ENCODE measurements at places on chromosomes 16 and 17.

- no peak for DNase-seq
These were observed 11.6 kb upstream of the GOSR2 start for GRCh38 chr17:46911311-46911710.

DNA sequence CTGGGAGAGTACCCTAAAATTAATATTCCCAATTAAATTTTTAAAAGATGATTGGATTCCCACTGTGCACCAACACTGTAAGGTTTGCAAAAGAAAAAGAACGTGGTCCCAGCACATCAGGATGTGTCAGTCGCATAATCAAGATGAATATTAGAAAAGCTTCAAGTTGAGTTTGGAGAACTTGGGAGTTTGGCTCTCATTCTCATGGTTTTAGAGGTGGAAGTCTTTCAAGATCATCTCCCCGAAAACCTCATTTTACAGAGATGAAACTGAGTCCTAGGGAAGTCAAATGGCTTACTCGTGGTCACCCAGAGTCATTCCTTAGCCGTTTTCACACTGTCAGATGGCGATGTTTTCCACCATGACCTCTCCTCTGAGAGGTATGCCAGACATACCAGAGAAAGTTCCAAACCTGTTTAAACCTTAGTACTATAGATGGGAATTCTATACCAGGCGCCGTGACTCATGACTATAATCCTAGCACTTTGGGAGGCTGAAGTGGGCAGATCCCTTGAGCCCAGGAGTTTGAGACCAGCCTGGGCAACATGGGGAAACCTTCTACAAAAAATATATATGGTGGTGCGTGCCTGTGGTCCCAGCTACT lies 1.2 kb downstream of the SEC14L1 start:
- no peak for DNase-seq

- DNase-seq: no peak
These were observed 2.7 kb downstream of the SHCBP1 start for GRCh38 chr16:46618516-46618915.

DNA sequence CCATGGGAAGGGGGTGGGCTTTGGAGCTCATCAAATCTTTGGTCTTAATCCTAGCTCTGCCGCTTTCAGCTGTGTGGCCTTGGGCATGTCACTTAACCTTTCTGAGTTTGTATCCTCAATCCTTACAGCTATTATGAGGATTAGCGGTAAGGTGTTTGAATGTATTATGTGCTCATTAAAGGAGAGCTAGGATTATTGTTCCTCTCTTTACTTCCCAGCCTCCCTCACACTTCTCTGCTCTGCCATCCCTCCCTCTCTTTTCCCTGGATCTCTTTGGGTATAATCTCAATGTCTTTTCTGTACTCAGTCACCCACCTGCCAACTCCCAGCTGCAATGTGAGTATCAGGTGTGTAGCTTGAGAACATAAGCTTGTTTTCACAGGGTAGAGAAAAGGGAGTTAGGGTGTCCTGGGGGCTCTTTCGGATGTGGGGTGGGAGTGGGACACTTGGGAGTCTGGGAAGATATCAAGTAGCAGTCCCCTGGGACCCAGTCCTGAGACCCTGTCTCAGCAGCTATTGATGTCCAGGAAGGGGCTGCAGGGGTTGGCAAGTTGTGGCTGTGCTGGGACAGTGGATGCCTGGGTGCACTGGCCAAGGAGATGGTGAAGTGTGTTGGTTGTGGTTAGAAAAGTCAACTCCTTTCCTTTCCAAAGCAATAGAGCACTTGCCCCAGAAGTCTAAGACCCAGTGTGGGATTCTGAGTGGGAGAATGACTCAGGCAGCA lies 1.8 kb downstream of the EFNB3 start:
- no peak for DNase-seq

- DNase-seq: peak; percentile 75
These were observed 34.0 kb upstream of the PRKCA start for GRCh38 chr17:66268247-66268927.

DNA sequence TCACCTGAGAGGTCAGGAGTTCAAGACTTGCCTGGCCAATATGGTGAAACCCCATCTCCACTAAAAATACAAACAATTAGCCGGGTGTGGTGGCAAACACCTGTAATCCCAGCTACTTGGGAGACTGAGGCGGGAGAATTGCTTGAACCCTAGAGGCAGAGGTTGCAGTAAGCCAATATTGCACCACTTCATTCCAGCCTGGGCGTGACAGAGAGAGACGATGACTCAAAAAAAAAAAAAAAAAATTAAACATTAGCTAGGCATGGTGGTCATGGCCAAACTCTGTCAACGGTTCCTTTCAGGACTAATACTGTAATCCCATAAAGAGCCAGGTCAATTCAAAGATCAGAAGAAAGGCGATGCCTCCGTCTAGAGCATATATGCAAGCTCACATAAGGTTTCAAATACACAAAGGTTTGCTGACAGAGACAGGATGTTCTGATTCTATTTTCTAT lies 2.4 kb downstream of the RNF157 start:
- DNase-seq: no peak

- DNase-seq: no peak
These were observed 24.4 kb downstream of the GLP2R start for GRCh38 chr17:9850151-9850550.

DNA sequence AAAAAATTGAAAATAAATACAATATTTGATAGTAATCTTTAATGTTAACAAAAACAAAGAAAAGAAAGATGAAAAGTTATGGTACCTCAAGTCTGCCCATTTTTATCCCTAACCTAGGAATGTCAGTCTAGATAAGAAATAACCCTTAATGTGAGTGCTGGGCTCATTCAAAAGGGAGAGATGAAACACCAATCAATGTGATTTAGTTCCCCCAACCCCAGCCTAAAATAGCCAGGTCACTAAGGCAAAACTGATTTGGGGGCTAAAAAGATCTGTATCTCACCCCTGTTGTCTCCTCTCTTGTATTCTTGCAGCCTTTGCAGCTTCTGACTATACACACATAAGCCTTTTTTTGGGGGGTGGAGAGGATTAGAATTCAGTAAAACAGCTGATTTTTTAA lies 3.2 kb upstream of the IGF2BP1 start:
- DNase-seq: no peak

GRCh38 chr17:17349724-17350106 lies 46.5 kb downstream of the NT5M start:
- no peak for DNase-seq

- no peak for DNase-seq
These were observed 144.5 kb downstream of the RPTOR start for GRCh38 chr17:80689129-80689619.

DNA sequence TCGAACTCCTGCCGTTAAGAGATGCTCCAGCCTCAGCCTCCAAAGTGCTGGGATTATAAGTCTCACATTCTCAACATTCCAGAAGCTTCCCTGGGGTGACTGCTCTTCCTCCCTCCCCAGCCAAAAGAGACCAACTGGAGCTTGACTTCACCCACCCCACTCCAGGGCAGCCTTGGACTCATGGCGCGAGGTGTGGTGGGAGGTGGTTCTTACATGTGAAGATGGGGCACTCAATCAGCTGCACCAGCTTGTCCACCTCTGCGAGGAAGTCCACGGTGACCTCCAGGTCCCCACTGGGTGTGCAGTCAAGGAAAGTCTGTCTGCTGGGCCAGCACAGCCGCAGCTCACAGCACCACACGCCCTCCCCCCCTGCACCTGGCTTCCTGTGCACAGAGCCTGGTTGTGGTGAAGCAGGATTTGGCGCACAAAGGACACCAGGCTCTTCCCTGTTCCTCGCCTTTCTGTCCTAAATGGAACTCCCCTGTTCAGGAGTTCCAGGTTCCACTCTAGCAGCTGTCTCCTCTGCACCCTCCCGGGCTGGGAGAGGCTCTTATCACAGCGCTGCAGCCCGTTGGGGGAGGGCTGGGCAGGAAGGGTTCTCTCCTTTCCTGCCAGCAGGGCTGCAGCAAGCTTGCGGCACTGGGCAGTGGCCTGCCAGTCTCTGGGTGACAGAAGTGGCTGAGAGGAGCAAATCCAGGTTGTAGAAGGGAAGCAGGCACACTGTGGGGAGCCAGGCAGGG lies 9.6 kb upstream of the MTSS2 start:
- no peak for DNase-seq

DNA sequence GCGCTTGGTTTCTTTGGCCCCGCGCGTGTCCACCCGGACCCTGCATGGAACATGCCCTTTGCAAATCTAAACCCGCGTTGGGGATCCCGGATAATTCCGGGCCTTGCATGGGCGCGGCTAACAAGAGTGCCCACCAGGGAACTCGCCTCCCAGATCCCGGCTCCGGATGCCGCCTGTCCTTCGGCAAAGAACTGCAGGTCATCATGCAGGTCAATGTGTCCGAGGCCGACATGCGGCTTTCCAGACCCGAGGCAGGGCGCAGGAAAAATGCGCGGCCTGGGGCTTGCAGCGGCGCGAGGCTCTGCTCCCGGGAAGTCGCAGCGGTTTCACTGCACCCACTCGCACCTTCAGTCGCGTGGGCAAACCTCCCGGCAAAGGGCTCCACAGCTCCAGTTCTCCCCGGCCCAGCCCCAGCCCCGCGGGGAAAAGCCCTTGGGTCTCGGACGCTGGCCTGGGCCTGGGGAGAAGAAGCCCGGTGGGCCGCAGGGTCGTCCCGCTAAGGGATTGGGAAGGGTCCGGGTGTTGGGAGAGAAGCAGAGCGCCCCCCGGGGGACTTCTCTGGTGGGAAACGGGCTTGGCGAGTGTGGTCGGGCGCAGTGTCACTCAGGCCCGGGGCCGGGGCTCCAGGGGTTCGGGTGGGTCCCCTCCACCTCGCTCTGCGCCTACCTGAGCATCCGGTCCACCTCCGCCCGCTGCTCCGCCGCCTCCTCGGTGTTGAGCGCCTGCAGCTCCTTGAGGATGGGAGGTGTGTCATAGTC lies 805 bp downstream of the HNF1B start:
- no peak for DNase-seq

GRCh38 chr16:88938119-88938776 lies 38.8 kb downstream of the CBFA2T3 start:
- no peak for DNase-seq

DNA sequence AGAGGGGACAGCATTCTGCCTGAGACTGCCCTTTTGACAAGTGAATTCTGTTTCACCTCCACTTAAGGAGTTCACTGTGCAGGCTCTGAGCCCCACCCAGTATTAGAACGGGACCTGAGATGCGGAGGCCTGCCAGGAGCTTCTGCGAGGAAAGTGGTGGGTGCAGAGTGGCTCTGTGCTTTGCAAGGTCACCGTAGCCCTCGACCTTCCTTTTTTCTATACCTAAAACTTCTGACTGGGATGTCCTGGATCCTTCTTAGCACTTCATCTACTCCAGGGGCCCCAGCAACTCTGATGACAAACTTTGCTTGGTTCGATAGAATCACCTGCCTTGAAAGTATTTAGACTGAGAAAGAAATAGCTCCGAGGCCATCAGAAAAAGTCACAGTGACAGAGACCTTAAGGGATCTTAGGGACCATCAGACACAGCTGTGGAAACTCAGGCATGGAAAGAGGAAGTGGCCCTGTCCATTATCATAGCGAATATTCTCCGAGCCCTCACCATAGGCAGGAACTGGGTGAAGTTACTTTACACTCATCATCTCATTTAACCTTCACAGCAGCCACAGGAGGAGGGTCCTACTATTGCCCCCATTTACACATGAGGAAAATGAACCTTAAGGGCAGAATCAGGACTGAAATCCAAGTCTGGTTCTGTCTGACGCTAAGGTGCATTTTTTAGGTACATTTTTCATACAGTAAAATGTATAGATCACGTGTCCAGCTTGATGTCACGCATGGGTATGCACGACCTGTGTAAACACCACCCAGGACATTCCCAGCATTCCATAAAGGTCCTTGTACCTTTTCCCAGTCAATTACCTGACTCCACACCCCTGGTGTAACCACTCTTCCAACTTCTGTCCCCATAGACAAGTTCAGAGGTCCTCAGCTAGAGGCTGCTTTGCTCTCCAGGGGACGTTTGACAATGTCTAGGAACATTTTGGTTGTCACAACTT lies 676 bp upstream of the KRT13 start:
- no peak for DNase-seq

DNA sequence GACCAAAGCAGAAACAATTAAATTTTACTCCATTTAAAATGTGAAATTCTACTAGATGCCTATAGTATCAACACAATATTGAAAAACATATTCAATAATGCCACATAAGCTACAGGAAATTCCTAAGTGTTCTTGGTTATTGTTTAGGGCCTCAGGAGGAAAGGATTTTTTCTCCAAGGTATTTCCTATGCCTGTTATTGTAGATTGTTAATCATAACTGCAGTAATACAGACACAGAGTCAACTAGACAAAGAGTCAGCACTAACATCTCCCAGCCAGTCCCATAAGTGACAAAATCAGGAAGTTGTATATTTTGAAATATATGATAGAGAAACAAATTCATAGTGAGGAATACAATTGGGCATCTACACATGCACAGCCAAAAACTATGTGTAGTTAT lies 782.7 kb upstream of the KIF2B start:
- no peak for DNase-seq

DNA sequence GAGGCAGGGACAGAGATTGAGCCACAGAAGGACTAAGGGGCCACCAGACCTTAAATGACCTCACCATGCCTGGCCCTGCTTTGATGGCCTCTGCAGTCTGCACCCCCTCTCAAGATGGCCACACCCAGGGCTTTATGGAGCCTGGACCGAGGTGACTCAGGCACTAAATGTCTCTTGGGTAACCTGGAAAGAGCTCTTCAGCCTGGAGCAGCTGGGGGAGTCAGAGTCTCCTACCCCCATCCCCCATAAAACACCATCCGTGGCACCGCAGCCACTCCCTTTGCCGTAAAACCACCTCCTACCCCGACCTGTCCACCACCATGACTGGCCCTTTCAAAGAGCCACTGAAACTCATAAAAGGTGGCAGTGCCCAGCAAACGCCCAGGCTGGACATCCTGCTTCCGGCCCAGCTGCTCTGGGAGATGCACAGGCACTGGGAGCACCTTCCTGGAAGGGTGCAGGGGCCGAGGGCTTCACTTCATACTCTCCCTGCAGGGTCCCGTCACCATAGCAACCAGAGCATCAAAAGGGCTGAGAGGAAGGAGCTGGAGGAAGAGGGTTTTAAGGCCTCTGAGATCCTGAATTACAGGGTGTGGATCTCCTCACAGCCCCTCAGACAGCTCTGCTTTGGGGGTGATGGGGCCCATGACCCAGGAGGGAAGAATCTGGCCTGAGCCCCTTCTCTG lies 22.3 kb downstream of the FOXN1 start:
- no peak for DNase-seq

GRCh38 chr17:80773243-80773991 lies 218.2 kb upstream of the CHMP6 start:
- DNase-seq: no peak

- no peak for DNase-seq
These were observed 17.0 kb upstream of the BRCA1 start for GRCh38 chr17:43142153-43142552.

DNA sequence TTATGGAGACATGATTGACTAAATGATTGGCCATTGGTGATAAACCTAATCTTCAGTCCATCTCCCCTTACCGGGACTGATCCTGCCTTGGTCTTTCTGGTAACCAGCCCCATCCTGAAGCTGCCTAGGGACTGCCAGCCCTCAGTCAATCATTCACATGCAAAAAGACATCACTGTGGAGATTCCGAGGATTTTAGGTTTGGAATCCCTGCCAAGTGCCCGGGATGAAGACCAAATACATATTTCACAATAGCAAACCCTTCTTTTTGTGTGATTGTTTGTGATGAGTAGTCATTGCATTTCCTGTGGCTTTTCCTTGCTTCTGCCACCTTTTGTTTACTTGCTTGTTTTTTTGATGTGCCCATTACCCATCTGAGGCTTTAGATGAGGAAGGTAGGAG lies 44.0 kb downstream of the EPN2 start:
- DNase-seq: no peak

Data from fibroblast of skin of left biceps (primary cell).